Activated naive CD8-positive, alpha-beta T cell treated with anti-CD3 and anti-CD28 coated beads, Interleukin-2, amount 50 U/mL, for 24 hours (primary cell): ENCODE measurements at places on chromosomes 7 and 10.

DNA sequence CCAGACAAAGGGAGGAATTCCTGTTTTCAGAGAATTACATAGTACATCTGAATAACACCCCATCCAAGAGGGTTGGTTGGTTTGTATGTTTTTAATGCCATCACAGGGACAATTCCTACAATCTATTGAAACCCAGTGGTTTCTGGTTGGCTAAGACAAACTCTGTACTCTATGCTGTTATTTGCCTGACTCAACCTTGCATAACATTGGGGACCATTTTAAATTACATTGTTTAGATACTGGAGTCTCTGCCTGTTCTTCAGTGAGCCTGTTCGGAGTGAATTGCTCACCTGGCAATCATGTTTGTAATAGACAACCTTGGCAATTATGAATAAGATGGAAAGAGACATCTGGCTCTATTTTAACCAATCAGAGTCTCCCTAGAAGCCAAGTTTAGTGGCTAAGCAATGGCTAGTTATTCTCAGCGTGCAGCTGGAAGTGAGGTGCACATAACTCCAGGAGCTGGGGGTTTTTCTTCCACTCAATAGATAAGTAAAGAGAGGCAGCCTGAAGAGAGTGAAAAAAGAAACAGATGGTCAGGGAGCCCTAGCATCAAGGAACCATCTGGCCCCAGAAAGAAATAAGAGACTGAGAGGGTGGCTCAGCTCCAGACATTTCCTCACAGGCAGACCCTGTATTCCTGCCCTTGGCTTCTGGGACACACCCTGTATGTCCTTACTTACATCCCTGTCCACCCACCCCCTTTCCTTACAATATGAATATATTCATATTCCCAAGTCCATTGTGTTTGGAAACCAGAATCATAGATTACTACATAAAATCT lies 21.2 kb upstream of the SLC35G1 start:
- DNase-seq: no peak

DNA sequence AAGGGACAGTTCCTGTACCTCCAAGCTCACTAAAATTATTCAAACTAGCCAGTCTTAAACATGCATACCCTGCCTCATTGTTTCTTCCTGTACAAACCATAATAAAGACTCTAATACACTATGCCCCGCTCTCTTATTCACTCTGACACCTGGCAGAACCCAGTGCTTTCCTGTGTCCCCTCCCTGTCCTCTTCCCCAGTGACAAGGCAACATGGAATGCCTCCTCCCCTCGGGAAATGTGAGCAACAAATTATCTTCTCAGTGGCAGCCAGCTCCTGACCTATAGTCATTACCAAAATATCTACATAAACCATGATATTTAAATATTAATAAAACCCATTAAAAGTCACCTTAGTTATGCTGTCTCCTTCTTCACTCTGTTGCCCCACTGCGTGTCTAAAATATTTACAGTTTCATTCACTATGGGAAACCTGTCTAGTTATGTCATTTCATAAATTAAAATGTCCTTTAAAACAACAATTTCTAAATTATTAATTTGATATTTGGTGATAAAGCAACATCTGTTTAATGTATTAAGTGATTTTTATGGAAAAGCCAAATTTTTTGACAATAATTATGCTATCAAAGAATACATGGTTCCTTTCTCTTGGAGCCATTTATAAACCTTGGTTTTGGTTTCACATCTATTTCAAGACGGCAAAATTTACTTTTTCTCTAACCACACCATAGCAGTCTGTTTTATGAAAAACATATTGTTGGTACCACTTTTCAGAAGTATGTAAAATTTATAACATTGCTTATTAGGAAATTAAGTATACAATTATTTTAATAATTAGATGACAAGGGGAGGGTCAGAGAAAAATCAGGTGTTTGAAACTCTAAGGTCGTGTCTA lies 1355.2 kb downstream of the XPNPEP1 start:
- no peak for DNase-seq

- no peak for DNase-seq
These were observed 95.7 kb upstream of the PALS2 start for GRCh38 chr7:24477398-24478136.

DNA sequence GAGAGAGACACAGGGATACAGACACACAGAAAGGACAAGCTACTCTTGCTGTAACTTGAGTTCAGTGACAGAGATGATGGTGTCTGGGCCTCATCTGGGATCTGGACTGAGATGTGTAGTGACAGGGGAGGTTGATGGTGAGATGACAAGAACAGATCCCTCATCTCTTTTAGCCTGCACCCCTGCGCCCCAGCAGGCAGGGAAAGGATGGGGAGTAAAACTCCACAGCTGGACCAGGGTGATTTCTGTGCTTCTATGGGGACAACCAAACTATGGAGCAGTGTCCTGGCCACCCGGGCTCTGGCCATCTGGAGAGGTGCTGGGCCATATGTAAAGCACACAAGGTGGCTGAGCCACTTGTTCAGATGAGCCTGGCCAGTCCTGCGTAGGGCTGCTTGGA lies 4.5 kb upstream of the LRRC18 start:
- no peak for DNase-seq

DNA sequence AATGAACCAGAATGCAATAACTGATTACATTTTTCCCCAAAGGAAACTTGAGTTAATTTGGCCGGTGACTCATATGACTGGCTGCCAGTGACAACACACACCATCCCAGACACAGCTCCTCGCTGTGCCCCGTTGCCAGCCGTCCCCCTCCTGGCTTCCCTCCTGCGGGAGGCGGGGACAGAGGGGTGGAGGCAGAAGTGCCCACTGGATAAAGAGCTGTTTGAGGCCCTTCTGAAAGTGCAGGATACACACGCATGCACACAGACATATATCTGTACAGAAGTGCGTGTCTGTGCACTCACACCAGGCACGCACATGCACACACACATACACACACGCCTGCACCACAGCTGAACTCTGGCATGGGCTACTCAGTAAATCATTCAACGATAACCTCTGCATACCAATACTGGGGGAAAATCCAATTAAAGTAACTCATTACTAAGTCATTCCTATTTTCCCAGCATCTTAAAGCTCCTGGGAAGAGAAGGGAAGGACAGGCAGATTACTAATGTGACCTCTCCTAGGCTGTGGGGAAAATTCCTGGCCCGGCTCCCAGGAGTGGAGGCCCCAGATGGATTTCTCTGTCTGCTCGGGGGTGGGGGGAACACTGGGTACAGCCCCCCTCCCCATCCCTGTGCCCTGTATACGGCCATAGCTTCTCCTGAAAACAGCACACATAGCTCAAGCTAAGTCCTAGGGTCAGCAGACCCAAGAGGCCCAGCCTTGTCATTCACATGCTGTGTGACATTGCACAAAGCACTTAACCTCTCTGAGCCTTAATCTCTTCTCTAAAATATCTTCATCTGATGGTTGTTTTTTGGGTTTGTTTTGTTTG lies 52.3 kb upstream of the MYL10 start:
- no peak for DNase-seq

- DNase-seq: no peak
These were observed 165.3 kb downstream of the WNT2 start for GRCh38 chr7:117157241-117158209.

GRCh38 chr10:8305876-8306652 lies 251.6 kb downstream of the GATA3 start:
- DNase-seq: no peak

DNA sequence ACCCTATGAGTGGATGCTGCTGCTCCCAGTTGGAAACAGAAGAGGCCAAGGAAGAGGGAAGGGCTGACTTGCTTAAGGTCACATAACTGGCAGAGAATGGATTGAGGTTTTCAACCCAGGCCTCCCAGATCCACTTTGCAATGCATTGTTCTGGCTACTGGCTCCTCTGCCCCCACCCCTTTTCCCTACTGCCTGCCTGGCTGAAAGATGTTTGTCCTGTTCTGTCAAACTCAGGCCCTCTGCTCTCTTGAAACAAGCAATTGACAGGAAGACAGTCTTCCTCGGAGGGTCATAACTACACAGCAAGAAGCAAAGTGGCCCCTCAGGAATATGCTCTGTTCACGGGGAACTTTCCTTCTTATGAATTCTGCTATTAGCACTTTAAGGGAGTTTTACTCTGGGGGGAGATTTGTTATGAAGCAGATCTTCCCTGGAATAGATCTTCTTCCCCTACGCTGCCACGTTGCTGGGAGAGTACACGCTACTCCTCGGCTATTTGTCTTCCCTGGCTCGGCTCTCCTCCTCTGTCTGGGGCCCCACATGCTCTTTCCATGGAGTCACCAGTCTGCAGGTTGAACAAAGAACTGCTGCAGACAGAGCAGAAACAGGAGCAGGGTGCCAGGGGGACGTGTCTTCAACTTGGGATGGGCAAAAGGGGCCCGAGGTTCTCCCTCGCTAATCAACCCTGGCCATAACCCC lies 436.1 kb downstream of the TYW1 start:
- DNase-seq: no peak

DNA sequence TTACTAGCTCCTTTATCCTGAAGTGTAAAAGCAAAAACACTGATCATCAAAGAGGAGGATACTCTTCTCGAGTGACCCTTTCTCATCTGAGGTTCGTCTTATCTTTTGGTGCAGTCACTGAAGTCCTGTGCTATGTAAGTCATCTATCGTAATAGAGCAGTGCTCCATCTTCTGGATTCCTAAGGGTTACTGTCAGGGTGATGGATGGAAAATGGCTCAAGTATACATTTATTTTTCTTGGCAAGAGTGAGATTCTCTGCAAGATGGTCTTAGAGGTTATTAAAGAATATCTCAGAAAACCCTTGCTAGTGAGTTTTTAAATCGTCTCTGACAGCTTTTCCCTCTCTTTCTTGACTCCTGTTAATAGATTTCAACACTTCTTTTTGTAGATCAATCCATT lies 12.4 kb downstream of the PRKG1 start:
- DNase-seq: no peak

- DNase-seq: no peak
These were observed 17.6 kb upstream of the ELOVL3 start for GRCh38 chr10:102208311-102209035.

DNA sequence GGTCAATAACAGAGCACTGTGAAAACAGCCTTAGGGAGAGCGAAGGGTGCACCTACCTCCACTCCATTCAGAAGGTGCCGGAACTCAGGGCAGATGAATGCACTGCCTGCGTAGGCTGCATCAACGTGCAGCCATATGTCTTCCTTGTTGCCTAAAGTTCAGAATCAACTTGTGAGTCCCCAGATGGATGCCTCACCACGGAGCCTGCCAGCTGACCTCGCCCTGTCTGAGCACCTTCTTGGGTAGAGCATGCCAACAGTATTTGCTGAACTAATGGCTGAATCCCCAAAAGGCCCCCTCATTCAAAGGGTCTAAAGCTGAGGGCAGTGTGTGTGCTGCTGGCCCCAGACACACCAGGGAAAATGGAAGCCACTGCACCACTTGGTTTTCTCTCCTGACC lies 48.9 kb upstream of the FIGNL1 start:
- DNase-seq: no peak

- no peak for DNase-seq
These were observed 16.7 kb downstream of the SKIDA1 start for GRCh38 chr10:21508706-21509331.

- no peak for DNase-seq
These were observed 30.0 kb downstream of the SFXN4 start for GRCh38 chr10:119135513-119135881.

GRCh38 chr7:70710011-70710480 lies 421.9 kb upstream of the GALNT17 start:
- no peak for DNase-seq

- DNase-seq: no peak
These were observed 240.1 kb downstream of the THSD7A start for GRCh38 chr7:11591943-11592342.

DNA sequence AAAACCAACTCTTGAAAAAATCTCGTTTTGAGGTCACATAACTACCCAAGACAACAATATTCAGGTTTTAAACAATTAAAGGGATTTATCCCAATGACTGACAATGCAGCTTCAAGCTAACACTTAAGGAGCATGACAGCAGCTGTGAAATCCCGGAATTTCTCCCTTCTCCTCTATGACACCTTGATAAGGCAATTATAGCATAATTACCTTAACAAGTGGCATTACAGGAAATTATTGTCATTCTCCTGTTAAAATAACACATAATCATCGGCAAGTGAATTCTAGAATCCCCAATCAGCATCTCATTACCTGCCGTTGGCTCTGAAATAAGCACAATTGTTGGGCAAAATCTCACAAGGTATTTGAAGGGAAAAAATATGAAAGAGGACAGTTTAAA lies 417.0 kb upstream of the PFKP start:
- no peak for DNase-seq

DNA sequence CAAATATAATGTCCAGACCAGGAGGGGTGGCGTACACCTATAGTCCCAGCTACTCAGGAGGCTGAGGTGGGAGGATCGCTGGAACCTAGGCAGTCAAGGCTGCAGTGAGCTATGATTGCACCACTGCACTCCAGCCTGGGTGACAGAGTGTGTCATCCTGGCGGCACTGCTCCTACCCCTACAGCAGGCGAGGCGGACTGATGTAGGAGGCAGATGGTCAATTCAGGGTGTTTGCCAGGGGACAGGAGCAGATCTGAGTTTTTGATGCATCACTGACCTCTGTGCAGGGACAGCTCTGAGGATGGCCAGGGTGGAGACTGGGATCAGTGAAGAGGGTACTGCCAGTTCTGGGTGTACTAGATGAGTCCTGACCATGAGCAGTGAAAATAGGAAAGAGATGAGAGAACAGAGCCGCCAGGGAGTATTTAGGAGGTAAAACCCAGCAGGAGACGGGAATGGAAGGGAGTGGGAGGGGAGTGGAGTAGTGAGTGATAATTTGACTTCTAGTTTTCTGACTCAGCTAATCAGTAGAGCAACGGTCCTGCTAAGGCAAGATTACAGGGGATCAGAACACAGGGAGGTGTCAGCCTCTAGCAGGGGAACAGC lies 75.3 kb downstream of the HIP1 start:
- DNase-seq: no peak

GRCh38 chr10:17479015-17479615 lies 24.7 kb upstream of the ST8SIA6 start:
- no peak for DNase-seq

- no peak for DNase-seq
These were observed 688 bp downstream of the ORAI2 start for GRCh38 chr7:102434039-102434486.

- DNase-seq: no peak
These were observed 89.4 kb downstream of the LRRN3 start for GRCh38 chr7:111180338-111180737.

DNA sequence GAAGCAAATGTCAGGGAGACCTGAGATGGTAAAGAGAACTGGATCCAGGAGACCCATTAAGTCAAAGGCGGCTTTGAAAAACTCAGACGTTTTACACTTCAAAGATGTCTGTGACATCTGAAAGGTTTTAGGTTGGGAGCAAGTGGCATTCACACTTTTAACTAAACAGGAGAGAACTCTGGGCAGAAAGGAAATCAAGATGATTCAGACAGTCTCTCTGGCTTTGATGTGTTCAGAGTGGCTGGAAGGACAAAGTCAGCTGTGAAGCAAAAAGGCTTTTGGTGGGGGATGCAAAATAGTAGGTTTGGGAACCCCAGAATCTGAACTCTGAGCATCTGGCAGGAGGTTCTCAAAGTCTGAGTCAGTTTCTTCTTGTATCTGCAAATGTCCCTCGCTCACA lies 66.6 kb downstream of the PRKCQ start:
- peak; percentile 37 for DNase-seq
